ENCODE measurements at places on chromosomes 1 and 21.

DNA sequence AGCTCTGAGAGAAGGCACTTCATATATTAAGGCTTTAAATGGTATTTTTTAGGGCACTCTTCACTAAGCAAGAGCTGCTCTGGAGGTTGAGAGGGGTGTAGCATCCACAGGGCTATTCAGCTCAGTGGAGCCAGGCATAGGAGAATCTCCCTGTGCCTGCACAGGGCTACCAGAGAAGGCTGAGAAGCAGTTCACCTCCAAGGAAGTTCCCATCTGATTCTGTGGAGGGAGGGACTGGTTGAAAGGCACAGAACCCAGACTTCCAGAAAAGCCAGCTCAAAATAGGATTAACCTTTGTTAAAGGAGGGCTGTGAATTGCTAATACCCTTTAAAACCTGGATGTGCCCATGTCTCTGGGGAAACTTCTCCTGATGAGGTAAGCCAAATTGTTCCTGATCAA lies 304.5 kb downstream of the TTLL7 start:
- DNase-seq: no peak

- no peak for DNase-seq
Observed at GRCh38 chr21:43847301-43847700, 17.7 kb upstream of the AGPAT3 start.

GRCh38 chr1:67459068-67459467 lies 28.9 kb upstream of the SERBP1 start:
- no peak for DNase-seq

GRCh38 chr1:108732398-108732797 lies 14.1 kb upstream of the STXBP3 start:
- no peak for DNase-seq

DNA sequence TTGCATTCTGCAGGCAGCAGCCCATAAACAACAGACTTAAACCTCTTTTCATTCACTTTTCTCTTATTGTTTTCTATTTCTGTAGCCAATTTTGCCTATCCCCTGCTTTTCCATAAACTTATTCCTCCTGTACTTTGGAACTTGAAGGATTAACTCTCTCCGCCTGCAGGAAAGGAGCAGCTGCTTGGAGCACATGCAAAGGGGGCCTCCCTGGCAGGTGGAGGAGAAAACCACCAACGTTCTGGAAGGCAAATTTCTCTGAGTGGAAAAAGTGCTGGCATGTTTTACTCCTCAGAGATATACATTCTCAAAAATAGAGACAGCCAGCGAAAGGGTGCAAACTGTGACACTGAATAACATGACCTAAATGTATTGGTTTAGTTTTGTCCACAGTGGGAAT lies 33.6 kb downstream of the RGS21 start:
- DNase-seq: no peak

- no peak for DNase-seq
Observed at GRCh38 chr1:156838972-156839371, 19.9 kb downstream of the INSRR start.

DNA sequence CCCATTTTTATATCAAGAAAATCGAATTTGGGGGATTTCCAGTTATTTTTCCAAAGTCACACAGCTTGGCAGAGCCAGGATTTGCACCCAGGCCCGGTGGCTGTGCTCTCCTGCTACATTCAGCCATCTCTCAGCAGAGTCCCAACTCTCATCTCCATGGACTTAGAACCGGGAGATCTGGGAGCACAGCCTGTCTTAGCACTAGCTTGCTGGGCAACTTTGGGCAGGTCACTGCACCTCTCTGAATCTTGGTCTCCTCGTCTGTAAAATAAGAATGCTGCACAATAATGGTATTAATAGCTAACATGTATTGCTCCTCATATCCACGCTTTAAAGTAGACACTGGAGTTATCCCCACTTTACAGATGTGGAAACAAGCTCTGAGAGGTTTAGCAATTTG lies 47.8 kb upstream of the PAX7 start:
- DNase-seq: no peak
